ENCODE measurements at places on chromosomes 7 and 10. TPM values are rescaled to one million over a fixed set of nuclear protein-coding genes. Genes with fewer than 3 reads are reported as not detected.

The GARIN1A gene
- 5.9 TPM for total RNA-seq

The CLRN3 gene
- not detected for total RNA-seq

GRCh38 chr7:37923996-37924395 is 3.6 kb downstream of the EPDR1 start:
- DNase-seq = peak; percentile 42

DNA sequence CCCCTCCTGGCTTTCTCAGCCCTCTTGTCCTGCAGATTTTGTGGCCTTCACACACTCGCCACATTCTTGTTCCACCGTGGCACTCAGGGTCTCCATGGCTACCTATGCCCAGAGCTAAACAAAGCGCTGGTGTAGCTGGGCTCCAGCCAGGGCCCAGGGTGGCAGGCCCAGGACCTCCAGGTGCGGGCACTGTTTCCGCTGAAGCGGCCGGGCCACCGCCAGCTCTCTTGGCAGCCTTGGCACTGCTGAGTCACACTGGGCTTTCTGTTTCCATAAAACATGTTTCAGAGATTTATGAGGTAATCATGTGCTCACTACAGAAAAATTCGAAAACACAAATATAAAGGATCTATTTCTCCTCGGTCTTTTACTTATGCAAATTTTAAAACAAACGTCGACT is 51.3 kb downstream of the AOC1 start:
- DNase-seq = peak; percentile 71

GRCh38 chr7:44145969-44146911 is 5.1 kb upstream of the MYL7 start:
- no peak for DNase-seq
